Nephron progenitor cell (in vitro differentiated cells): ENCODE measurements at places on chromosomes 4 and X.

DNA sequence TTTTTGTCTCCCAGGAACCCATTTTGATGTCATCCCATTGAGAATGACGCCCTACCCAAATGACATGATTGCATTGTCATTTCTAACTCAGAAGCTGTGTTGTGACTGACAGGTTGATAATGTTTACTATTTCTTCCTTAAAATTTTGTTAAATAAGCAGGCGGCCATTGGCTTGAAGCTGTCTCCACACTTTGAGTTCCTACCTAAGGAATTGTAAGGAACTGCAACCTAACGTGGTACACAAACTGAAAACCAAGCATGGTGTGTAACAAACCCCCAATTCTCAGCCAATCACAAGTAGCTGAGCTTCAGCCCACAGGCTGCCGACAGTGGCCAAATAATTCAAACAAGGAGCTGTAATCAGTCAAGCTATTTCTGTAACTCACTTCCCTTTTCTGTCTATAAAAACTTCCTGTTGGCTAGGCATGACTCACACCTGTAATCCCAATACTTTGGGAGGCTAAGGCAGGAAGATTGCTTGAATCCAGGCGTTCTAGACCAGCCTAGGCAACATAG is 2.9 kb upstream of the MND1 start:
- H3K27me3 ChIP-seq = peaks cover 4% of the 10 kb centered on the region
- DNase-seq = no peak
- peaks cover 23% of the 10 kb centered on the region for H3K4me1 ChIP-seq
- H3K4me3 ChIP-seq = no peak overlapping the region
- H3K36me3 ChIP-seq = peaks cover 10% of the 10 kb centered on the region

DNA sequence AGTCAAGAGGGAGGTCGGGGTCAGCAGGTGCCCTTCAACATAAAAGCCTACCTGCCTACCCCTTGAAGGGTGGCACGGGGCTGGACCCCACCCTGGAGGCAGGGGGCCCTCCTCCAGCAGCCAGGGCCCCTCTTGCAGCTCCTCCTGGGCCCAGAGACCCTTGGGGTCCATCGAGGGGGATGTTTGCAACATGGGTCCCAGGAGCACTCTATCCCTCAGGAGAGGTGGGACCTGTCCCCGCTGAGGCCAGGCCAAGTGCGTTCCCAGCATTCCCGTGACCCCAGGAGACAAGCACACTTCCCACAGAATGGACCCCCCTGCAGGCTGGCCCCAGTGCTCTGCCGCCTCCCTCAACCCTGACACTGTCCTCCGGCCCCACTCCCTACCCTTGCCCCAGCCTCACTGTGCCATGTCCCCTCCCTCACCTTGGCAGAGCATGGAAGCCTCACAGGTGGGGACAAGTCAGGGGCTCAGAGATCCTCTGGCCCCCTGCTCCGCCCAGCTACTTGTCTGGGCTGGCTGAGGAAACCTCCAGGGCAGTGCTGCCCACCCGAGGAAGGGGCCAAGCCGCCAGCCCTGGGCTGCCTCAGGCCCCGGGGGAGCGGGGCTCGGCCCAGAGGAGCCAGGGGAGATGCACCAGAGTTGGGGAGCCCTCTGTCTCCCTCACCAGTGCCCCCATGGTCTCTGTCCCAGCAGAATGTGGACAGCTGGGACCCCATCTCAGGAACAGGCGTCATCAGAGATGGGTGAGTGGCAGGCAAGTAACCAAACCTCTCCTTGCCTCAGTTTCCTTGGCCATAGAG is 2.2 kb downstream of the MXD4 start:
- no peak for DNase-seq
- H3K27ac ChIP-seq = no peak overlapping the region
- peaks cover 4% of the 10 kb centered on the region for H3K36me3 ChIP-seq
- peak overlapping the region; percentile 74 for H3K4me3 ChIP-seq
- no peaks in the 10 kb centered on the region for H3K27me3 ChIP-seq

DNA sequence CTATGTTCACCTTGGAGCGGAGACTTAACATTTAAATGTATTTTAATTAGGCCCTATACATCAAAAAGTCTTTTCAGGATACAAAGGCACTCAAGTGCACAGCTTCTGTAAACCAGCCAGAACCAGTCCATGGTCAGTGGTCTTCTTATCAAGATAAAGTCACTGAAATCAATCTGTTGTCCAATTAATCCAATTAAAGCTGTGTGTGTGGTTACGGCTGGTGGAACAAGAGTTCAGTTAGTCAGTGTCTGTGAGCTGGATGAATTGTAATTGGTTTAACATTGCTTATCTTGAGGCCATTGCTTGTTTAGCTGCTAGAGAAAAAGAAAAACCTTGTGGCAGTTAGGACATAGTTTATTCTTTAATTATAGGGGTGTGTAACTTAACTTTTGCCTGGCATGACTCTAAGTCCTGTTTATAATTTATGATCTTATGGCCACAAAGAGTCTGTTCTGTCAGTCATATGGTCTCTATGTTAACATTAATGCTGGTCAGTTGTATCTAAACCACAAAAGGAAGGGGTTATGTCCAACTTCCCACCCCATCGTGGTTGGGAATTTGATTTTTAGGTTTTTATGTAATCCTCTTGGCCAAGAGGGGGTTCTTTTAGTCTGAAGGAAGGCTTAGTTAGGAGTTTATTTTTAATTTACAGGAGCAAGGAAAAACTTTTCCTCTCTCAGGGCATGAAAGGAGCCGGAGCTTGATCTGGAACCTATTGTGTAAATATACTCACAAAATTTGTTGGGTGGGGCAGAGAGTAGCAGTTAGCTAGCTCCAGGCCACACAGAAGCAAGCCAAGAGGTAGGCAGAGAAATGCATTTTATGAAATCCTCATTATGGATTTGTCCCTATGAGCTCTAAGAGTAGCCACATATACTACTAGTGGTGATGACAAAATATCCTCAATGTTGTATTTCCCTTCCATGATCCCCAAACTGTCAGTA is 665.7 kb upstream of the ACTRT1 start:
- DNase-seq = no peak
- H3K4me3 ChIP-seq = no peak overlapping the region
- no peaks in the 10 kb centered on the region for H3K4me1 ChIP-seq
- no peak overlapping the region for H3K27ac ChIP-seq
- H3K27me3 ChIP-seq = peaks cover 9% of the 10 kb centered on the region

DNA sequence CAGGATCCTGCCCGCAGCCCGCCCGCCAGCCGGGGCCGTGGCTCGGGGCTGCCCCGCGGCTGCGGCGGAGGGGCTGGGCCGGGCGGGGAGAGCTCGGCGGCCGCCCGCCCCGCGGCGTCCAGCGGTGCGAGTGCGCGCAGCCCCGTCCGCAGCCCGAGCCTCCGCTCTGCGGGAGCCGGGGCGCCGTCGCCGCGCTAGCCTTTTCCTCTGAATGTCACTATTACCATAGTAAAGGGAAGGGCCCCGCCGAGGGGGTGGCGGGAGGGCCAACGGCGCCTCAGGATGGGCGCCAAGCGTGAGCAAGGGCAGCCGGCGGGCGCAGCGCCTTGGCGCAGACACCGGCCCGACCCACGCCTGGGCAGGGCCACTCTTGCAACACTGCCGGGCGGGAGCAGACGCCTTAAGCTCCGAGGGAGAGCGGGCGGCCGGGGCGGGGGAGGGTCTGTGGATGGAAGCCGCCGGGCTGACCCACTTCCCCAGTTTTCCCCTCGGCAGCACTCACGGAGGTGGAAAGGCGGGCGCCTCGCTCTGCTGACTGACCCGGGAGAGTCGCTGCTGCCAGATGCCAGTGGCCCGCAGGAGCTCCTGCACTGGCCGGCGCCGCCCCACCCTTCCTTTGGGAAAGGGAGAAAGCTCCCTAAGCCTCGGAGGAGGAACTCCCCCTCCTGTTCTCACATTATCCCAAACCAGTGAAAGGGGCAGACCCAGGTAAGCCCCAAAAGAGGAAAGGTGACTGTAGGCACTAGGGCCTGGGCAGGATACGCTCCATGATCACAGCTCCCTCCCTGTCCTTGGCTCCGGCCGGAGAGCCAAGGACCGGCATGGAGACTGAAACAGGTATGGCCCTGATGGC is 329.4 kb downstream of the HNRNPD start:
- H3K27me3 ChIP-seq = peaks cover 65% of the 10 kb centered on the region
- DNase-seq = peak; percentile 78
- peak overlapping the region; percentile 87 for H3K4me3 ChIP-seq
- no peak overlapping the region for H3K27ac ChIP-seq
- H3K4me1 ChIP-seq = peaks cover 16% of the 10 kb centered on the region

DNA sequence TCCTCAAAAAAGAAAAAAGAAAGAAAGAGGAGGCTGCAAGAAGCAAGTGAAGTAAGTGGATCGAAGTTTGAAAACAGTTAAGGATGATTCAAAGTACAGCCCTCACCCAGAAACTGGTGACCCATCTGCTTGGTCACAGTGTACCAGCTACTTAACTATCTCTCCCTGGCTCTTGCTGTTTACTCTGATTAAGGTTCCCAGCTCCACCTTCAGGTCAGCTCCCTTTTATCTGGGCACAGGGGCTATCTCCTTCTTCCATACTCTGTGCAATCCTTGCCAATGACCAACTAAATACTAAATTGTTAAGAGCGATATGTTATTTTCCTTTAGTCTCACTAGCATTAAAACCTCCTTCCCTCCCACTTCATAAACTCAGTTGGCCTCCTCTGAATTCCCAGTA is 81.5 kb upstream of the SMIM10 start:
- H3K27ac ChIP-seq = peak overlapping the region; percentile 72
- peaks cover 20% of the 10 kb centered on the region for H3K4me1 ChIP-seq
- H3K27me3 ChIP-seq = peaks cover 8% of the 10 kb centered on the region
- no peak for DNase-seq

DNA sequence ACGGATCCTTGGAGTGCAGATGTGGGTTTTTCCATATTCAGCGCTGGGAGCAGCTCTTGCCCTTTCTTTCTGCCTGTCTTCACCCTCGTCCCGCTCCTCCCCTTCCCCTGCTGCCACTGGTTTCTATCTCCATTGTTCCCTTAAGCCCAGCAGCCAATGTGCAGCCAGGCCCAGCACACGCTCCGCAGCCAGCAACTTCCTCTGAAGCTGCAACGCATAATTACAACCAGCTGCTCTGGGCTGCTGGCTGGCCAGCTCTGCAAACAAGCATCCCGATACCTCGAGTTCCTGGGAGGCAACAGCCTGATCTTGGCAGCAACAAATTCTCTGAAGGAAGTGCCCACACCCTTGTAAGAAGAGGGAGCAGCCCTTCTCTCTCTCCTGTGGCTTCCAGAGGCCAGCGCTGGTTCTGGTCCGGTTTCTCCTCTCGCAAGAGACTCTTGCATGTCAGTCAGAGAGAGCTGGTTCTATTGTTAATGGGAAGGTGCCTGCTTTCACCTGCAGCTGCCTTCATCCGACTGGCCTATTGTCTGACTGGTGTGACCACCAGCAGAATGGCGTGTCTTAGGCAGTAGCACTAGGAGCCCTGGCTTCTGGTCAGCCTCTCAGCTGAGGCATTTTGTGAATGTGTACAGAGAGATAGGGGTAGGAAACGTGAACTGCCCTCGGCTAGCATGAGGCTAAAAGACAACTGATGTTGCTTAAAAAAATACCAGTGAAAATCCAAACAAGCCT is 83.8 kb upstream of the MAML3 start:
- peak overlapping the region; percentile 99 for H3K27ac ChIP-seq
- peaks cover 91% of the 10 kb centered on the region for H3K4me1 ChIP-seq
- peak; percentile 65 for DNase-seq
- peak overlapping the region; percentile 66 for H3K4me3 ChIP-seq
- no peaks in the 10 kb centered on the region for H3K27me3 ChIP-seq

DNA sequence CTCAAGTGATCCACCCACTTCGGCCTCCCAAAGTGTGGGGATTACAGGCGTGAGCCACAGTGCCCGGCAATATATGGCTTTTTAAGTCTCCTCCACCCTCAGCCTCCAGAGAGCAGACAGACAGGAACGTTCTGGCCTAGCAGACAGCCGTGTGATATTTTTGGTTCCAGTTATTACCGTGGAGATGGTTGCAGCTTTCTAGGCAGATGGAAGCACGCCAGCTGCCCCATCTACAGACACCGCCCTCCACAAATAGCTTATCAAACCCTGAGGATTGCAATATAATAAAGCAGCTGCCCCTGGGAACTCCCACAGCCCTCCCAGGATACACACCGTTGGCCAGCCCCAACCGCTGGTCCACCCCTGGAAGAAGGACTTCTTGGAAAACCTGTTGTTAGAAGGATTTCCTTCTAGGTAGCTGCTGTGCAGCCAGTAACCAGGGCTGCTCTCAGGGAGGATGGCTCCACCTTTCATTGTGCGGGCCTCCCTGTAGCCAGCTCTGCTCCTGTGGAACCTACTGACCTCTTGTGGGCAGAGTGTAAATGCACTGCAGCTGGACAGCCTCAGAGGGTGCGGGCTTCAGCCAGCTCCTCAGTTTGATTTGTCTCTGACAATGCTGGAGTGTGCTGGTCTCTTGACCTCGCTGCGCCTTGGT is 44.0 kb downstream of the SLC25A5 start:
- no peaks in the 10 kb centered on the region for H3K36me3 ChIP-seq
- H3K27ac ChIP-seq = no peak overlapping the region
- H3K4me1 ChIP-seq = peaks cover 5% of the 10 kb centered on the region
- H3K27me3 ChIP-seq = peaks cover 4% of the 10 kb centered on the region

GRCh38 chrX:115988825-115989224 is 181.7 kb upstream of the AGTR2 start:
- H3K4me3 ChIP-seq = no peak overlapping the region
- H3K27ac ChIP-seq = no peak overlapping the region
- DNase-seq = no peak

DNA sequence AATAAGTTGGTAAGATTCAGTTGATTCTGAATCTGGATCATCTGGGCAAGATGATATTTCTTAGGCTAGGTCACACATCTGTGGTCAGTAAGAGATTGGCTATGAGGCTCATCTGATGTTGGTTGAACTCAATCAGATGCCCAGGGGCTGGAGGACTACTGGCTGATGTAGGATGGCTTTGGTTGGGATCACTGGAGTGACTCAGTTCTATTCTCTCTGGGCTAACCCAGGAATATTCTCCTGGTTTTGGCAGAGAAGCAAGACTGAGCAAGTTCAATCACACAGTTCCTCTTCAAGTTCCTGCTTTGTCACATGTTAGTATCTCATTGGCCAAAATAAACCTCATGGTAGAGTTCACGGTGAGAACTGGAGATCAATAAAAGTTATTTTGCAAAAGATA is 902.3 kb upstream of the SLIT2 start:
- no peaks in the 10 kb centered on the region for H3K36me3 ChIP-seq
- no peaks in the 10 kb centered on the region for H3K27me3 ChIP-seq
- no peak for DNase-seq
- H3K27ac ChIP-seq = no peak overlapping the region
- no peaks in the 10 kb centered on the region for H3K4me1 ChIP-seq

DNA sequence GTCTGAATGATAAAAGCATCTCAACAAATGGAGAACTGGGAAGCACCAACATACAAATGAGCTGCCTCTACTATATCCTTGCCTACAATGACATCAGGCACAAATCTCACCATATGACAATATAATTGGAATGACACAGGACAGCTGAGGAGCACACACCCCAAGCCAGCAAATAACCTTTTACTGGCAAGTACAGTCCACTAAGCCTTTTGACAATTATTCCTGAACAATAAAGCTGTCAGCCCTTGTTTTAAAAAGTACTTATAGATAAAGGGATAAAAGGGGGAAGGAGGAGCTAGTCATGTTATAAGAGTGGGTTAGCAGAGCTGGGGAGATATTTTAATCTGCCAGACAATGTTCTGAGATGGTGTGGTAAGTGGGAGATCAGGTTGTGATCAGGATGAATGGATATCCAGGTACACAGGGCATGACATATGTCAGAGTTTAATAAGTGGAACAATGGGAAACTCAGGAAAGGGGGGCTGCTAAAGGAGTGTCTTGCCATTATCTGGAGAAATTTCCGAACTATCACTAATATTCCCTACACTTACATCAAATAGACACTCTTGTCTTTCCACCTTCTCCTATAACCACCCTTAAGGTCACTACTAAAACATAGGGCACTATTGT is 127.6 kb downstream of the GPC3 start:
- H3K4me3 ChIP-seq = no peak overlapping the region
- peaks cover 14% of the 10 kb centered on the region for H3K36me3 ChIP-seq
- peak overlapping the region; percentile 68 for H3K27ac ChIP-seq
- H3K4me1 ChIP-seq = peaks cover 28% of the 10 kb centered on the region
- DNase-seq = no peak
- no peaks in the 10 kb centered on the region for H3K27me3 ChIP-seq
